ENCODE measurements at places on chromosomes 12 and 14. TPM values are rescaled to one million over a fixed set of nuclear protein-coding genes. Genes with fewer than 3 reads are reported as not detected.

Gene PTGER2
- total RNA-seq, result 0.11 TPM

Gene GALNT8
- total RNA-seq, result 0.09 TPM

Gene EMC9
- total RNA-seq, result 15.4 TPM

Gene GALNT6
- 12.3 TPM for total RNA-seq

Gene PLEKHH1
- 0.11 TPM for total RNA-seq

Gene CYP27B1
- 0.26 TPM for total RNA-seq

Gene TMEM179
- not detected for total RNA-seq

Gene KCNH3
- total RNA-seq, result 0.09 TPM

Gene ADGRD1
- 0.26 TPM for total RNA-seq

Gene CELA1
- total RNA-seq, result not detected

Gene ASPG
- total RNA-seq, result not detected

Gene LAG3
- 0.22 TPM for total RNA-seq

Gene DEPDC4
- 0.22 TPM for total RNA-seq

Gene ZNF268
- 40.4 TPM for total RNA-seq

Gene TSPAN19
- total RNA-seq, result 0.09 TPM

Gene ANKRD33
- 0.09 TPM for total RNA-seq

Gene SERPINA9
- not detected for total RNA-seq

Gene TFCP2
- total RNA-seq, result 16.1 TPM

Gene PPP1R13B
- 16.3 TPM for total RNA-seq

Gene PWP1
- total RNA-seq, result 57.0 TPM
